ENCODE measurements at places on chromosomes 3 and 15. TPM values are rescaled to one million over a fixed set of nuclear protein-coding genes. Genes with fewer than 3 reads are reported as not detected.
A peak's percentile ranks its signal among the peaks of the same experiment; 100 is the strongest.

DNA sequence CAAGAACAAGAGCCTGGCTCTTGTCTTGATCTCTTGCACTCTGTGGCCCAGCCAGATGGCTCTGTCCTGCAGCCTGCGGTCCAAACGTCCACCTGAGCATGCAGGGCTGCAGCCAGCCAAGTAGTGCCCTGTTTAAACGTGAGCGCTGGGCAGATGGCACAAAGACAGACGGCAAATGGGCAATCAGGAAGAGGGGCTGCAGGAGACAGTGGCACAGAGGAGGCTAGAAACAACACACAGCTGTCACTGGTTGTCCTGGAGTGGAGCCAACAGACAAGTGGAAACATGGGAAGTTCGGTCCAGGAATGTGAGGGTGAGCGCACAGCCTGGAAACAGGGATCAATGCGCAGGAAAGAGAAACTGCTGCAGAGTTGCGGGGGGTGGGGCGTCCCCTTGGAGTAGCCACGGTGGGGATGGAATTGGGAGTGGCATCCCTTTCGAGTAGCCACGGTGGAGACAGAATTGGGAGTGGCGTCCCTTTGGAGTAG lies 10.7 kb upstream of the ZXDC start:
- DNase-seq: no peak

DNA sequence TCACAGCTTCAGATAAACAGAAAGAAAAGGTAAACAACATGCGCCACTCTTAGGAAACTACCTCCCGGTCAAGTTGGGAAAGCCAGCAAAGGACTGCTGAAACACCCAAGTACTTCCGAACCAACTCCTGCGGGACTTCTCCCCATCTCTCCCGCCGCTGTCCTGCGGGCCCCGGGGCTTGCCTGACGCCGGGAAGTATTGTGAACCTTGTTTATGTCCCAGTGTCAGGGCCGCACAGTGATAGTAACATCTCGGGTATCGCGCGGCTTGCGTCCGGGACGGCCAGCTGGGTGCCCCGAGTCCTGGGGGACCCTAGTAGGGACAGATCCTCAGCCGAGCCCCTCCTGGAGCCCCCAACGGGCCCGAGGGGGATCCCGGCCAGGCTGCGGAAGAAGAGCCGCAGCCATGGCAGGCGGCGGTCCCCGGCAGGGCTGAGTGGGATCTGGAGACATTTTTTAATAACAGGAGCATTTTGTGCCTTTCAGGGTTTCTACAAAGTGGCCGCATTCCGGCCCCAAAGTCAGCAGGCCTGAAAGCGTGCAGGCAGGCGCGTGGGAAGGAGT lies 756 bp downstream of the CLPX start:
- DNase-seq: peak; percentile 35

GRCh38 chr3:57700737-57701136 lies 7.9 kb upstream of the DENND6A start:
- DNase-seq: no peak

DNA sequence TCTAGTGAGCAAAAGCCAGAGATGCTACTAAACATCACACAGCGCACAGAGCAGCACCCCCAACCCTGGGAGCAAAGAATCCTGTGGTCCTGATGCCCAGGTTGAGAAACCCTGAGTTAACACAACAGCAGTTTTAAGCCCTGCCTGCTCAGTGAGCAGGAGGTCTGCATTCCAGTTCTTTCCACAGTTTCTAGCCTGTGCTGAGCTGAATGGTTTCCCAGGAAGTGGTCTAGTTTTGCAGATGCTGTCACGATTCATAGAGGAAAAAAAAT lies 171.1 kb upstream of the PROK2 start:
- DNase-seq: no peak

The RETNLB gene
- not detected for total RNA-seq

The TNFAIP8L3 gene
- 7.5 TPM for total RNA-seq

GRCh38 chr3:148896062-148896461 lies 31.0 kb downstream of the CPA3 start:
- DNase-seq: no peak

- no peak for DNase-seq
These were observed 135.3 kb downstream of the LRTM1 start for GRCh38 chr3:54792584-54792983.

The CTXN2 gene
- not detected for total RNA-seq

- no peak for DNase-seq
These were observed 7.2 kb downstream of the GHRL start for GRCh38 chr3:10285272-10286132.

DNA sequence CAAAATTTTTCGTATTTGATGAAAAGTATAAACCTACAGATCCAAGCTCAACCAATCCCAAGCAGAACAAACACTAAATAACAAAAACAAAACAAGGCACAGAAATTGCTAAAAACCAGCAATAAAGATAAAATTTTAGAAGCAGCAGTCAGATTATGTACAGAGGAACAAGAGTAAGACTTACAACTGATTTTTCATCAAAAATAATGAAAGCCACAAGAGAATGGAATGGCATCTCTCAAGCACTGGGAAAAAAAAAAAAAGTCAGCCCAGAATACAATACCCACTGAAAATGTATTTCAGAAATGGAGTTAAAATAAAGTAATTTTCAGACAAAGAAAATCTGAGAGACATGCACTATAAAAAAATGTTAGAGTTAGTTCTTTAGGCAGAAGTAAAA lies 27.0 kb downstream of the GPR156 start:
- no peak for DNase-seq

DNA sequence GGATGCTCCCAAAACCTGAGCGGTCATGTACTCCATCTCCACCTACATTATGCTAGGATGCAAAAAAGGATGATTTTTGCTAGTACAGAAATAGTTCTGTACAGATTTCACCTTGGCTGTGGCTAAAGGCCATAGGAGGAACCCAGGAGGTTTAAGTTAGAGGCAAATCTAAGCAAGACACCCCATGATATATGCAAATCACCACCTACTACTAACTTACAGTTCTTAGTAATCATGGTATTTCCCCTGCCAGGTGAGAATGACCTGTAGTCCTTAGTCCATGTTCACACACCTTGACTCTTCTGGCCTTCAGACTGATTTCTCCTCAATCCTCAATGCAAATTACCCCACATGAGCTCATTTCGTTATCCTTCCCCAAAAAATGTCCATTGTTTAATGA lies 154.2 kb downstream of the IMPG2 start:
- DNase-seq: no peak

The CIP2A gene
- 5.8 TPM for total RNA-seq

The SYNPR gene
- not detected for total RNA-seq

DNA sequence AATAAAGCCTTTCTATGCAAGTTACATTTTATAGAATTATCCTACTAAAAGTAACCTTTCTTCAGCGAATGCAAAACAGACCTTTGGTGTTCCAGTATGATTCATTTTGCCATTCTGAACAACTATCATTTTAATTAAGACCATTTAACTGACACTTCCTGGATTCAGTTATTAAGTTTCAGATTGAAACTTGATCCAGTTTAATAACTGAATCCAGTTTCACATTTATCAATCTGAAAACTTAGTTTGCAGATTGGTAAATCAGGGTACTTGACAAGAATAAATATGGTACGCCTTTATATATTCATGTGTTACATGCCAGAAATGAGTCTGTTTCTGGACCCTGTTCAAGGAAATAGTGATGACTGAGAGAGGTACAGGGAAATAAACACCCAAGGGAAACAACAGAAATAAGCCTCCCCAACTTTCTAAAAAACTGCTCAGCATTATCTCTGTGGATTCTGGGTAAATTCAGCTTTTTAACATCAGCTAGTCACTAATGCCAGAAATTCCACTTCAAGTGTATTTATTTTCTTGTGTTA lies 23.3 kb upstream of the NFKBIZ start:
- no peak for DNase-seq

GRCh38 chr15:55402707-55403106 lies 5.5 kb downstream of the CCPG1 start:
- no peak for DNase-seq

The CACNA1D gene
- total RNA-seq: 0.47 TPM

- DNase-seq: no peak
These were observed 6.8 kb upstream of the CLK3 start for GRCh38 chr15:74608786-74609185.

The HIGD2B gene
- total RNA-seq: not detected

The KLHL6 gene
- total RNA-seq: 3.0 TPM

The NUDT16 gene
- total RNA-seq: 26.9 TPM

DNA sequence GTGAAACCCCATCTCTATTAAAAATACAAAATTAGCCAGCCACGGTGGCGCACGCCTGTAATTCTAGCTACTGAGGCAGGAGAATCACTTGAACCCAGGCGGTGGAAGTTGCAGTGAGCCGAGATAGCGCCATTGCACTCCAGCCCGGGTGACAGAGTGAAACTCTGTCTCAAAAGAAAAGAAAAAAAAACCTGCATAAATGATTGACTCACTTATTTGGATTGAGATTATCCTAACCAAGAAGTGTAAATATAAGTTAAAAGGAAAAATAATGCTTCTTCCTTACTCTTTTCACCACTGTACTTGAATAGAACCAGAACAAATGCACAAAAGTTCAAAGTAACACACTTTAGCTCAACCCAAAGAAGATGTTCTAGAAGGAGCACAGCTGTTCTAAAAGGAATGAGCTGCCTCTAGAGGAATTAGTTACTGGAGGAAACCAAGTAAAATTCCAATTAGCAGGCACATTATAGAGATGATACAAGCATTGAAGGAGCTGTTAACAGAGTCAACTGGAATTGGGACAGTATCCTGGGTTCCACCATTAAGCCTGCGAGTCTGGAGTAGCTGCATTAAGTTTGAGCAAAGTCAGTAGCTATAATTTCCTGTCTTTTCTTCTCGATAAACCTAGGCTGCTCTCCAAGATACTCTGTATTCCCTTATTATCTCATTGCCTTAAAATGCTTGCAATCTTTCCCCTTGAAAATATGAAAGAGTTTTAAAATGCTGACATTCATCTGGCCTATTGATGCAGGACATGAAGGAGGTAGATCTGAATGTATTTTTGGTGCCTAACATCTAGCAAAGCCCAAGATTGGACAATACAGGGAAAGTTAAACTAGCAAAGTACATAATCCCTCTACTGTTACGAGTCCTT lies 9.5 kb downstream of the MTHFS start:
- DNase-seq: no peak

DNA sequence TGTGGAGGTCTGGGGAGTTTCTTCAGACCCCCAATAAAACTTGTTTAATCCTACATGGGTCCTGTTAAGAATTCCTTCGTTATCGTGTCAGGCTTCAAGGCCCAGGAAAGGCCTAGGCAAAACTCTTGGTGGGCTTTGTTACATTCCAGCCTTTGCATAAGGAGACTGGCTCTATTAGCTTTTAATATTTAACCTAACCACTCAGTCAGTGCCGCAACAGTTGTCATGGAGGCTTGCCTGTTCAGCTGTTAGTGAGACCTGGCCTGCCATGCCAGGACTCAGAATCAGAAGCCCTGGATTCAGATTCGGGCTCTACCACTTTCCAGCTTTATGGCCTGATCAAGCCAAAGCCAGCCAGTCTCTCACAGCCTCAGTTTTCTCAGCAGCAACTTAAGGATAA lies 19.6 kb downstream of the EIF1B start:
- DNase-seq: no peak

GRCh38 chr15:88083811-88084760 lies 172.5 kb downstream of the NTRK3 start:
- no peak for DNase-seq

- DNase-seq: no peak
These were observed 490 bp upstream of the ALAS1 start for GRCh38 chr3:52197499-52197841.

DNA sequence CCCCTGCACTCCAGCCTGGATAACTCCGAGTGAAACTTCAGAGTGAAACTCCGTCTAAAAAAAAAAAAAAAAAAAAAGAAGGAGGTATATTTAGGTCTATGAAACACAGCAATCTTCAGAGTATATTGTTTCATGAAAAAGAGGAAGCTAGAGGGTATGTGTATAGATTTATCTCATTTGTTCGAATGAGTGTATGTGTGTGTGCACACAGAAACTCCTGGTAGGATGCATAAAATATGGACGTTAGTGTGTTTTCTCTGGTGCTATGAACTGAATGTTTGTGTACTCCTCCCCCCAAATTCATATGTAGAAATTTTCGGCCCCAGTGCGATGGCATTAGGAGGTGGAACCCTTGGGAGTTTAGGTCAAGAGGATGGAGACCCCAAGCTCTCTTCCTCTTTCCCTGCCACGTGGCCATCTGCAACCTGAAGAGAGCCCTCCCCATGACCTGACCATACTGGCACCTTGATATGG lies 98.6 kb upstream of the KLF13 start:
- DNase-seq: no peak

The MYO5C gene
- 18.1 TPM for total RNA-seq

The XCR1 gene
- not detected for total RNA-seq

DNA sequence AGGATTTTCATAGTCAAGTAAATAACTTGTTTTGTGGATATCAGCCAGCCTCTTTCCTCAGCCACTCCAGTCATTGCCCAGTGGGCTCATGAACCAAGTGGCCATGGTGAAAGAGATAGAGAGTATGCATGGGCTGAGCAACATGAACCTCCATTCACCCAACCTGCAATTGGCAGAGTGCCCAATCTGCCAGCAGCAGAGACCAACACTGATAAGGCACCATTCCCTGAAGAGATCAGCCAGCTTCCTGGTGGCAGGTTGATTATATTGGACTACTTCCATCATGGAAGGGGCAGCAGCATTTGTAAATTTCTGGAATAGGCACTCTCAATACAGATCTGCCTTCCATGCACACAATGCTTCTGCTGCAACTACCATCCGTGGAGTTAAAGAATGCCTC lies 10.3 kb upstream of the MCF2L2 start:
- no peak for DNase-seq

The THAP10 gene
- 3.5 TPM for total RNA-seq

- DNase-seq: no peak
These were observed 4.1 kb downstream of the TF start for GRCh38 chr3:133750259-133750656.

The GFM1 gene
- 49.7 TPM for total RNA-seq

DNA sequence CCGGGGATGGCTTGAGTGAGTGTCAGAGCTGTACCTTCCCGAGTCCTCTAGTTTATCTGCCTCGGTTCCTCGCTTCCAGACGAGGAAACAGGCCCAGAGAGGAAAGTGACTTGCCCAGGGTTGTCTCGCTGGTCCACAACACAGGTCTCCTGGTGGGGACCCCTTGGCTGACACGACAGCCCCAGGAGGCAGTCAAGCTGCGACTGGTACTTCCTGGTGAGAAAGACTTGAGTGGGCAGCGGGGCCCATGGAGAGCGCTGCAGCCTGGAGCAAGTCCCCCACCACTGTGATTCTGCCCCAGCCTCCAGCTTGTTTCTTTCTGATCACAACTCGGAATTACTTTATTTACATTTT lies 600 bp upstream of the CHRNA5 start:
- DNase-seq: no peak

The ARPP21 gene
- total RNA-seq: not detected

GRCh38 chr3:175118382-175118941 lies 259.3 kb downstream of the NAALADL2 start:
- DNase-seq: no peak

Data from omental fat pad (tissue), 4 donors.